ENCODE measurements at places on chromosomes 2 and 18. TPM values are rescaled to one million over a fixed set of nuclear protein-coding genes. Genes with fewer than 3 reads are reported as not detected.

CABLES1 gene
- 19.1 TPM for total RNA-seq

TUBA3E gene
- 0.62 TPM for total RNA-seq

L3MBTL4 gene
- not detected for total RNA-seq

CRYBA2 gene
- total RNA-seq: not detected

GPR75 gene
- 1.4 TPM for total RNA-seq

FKBP7 gene
- total RNA-seq: 9.7 TPM

ZNF532 gene
- total RNA-seq: 21.4 TPM

Measured in A549 treated with GW870086 at 1 μM for 4 hours (cell line).